Activated CD8-positive, alpha-beta memory T cell treated with anti-CD3 and anti-CD28 coated beads for 48 hours (primary cell): ENCODE measurements at places on chromosomes 11 and 22.

GRCh38 chr22:43909708-43910107, 13.9 kb upstream of the PNPLA3 start:
- DNase-seq = no peak

DNA sequence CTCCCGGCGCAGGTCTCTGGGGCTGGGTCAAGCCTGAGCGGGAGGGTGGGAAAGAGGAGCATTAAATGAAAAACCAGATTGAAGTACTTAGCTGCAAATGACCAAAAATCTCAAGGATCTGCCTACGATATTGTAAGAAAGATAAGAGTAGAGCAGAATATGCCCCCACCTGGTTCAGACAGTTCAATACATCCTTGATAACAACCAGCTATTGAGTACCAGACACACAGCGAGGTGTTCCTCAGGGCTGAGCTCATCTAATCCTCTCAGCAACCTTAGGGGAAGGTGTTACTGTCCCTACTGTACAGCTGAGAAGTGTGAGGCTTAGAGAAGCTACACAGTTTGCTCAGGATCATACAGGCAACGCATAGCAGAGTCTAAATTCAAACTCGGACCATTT, 27.4 kb upstream of the HMGXB4 start:
- no peak for DNase-seq

- no peak for DNase-seq
Observed at GRCh38 chr11:44565953-44566949, 788 bp downstream of the CD82 start.

DNA sequence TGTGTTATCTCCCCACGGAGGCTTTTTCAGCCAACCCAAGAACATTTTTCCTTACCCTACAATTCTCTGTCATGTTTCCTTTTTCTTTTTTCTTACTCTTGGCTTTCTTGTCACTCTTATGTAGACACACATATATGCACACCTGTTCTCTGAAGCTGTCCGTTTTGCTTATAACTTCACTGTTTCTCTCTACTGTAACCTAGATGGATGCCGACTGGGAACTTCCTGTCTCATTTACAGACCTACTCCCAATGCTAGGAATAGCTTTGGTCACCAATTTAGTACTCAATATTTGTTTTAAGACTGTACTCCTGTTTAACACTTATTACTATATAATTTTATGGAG, 9.9 kb upstream of the CASP12 start:
- no peak for DNase-seq

DNA sequence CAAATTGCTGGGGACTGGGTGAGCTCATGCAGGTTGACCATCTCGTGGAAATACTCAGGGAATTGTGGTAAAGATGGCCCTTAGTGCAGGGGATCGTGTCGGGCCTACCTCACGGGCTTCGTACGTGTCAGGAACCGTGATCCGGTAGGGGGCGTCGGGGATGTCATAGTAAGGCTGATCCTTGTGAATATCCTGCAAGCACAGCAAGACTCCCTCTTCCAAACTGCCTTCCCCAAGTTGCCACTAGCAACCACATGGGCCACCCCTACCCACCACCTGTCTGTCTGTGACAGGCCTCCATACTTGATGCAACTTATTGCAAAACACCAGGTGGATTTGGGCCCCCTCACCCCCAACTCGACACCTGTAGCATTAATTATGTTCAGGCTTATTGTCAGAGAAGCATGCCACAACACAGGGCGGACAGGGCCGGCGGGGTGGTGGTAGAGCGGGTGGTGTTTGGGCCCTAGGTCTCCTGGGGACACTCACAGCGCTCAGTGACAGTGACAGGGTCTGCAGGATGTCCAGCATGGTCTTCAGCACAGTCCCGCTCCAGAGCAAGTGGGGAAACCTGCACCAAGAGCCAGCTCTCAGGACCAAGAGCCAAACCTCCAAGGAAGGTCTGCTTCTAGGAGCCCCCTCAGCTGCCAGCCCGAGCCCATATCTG, 22.6 kb upstream of the SERPIND1 start:
- DNase-seq = no peak

GRCh38 chr11:122721964-122722266, 66.4 kb downstream of the UBASH3B start:
- DNase-seq = no peak

DNA sequence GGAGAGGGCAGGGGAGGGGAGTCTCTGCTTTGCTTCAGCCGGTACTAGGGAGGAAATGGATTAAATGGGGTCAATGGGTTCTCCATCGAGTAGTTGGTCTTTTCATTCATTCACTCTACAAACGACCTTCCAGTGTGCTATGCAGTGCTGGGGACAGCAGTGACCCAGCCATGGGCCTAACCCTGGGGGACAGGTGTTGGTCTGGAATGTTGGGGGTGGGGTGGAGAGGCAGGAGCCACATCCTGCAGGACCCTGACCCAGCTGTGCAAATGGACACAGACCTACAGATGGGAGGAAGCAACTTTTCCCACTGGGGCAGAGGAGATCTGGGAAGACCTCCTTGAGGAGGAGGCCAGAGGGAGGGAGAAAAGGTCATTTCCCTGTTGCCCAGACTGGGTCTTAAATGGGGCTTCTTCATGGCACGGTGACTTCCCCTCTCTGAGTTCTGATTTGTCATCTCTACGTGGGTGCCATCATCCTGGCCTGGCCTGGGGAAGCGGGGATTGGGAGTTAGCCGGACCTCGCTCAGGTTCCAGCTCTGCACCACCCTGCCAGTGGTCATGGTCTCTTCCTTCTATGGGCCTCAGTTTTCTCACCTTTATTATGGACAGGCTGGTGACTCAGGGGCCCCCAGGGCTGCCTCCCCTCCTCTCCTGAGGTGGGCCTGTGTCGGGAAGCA, 2.0 kb downstream of the CYTH4 start:
- no peak for DNase-seq

- DNase-seq = no peak
Observed at GRCh38 chr11:68956547-68957254, 24.1 kb downstream of the MRGPRD start.

- no peak for DNase-seq
Observed at GRCh38 chr11:20056109-20056949, 103.9 kb downstream of the DBX1 start.

DNA sequence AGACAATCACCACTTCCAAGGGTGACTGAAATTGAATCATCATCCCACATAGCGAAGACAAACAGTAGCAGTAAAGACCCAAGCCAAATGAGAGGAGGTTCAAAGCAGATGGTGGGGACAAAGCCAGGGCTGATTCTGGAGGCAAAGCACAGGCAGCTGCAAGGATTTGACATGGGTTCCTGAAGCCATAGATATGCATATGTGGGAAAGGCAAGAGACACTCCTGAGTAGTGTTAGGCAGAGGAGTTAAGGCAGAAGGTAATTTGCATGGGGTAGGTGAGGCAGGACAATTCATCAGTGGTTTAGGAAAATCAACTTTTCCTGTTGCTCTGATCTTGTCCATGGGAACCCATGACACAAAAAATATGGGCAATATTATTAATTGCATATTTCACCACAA, 462.8 kb downstream of the FAM181B start:
- DNase-seq = no peak

- peak; percentile 26 for DNase-seq
Observed at GRCh38 chr11:6357222-6357621, 33.1 kb upstream of the SMPD1 start.

DNA sequence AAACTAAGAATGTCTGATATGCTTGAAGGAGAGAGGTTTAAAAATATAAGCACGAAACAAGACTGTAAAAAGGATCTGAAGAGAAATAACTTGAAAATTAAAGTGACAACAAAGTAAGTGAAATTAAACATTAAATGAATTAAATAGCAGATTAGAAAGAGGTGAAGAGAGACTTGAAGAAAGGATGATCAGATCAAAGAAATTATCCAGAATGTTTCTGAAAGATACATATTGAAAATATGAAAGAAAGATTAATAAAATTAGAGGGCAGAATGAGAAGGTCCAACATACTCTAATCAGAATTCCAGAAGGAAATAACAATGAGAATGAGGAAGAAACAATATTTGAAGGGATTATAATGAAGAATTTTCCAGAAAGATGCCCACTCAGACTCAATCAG, 151.1 kb downstream of the FAM76B start:
- DNase-seq = no peak

GRCh38 chr11:116960930-116961329, 123.5 kb upstream of the APOA1 start:
- no peak for DNase-seq

- no peak for DNase-seq
Observed at GRCh38 chr11:74714904-74715303, 16.3 kb downstream of the CHRDL2 start.

GRCh38 chr11:33622186-33622585, 78.4 kb downstream of the C11orf91 start:
- DNase-seq = no peak

DNA sequence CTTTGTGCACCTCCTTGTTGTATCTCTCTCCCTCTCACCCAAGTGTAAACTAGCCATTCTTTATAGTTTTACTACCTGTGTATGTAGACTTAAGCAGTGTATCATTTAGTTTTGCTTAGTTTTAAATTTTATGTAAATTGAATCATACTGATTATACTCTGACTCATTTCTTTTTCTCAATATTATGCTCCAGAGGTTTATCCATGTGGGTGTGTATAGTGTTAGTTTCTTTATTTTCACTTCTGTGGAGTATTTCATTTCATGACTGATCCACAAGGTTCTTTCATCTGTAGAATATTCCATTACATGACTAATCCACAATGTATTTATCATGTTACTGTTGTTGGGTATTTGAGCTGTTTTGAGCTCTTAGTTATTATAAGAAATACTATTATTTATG, 62.0 kb downstream of the CCDC34 start:
- no peak for DNase-seq

DNA sequence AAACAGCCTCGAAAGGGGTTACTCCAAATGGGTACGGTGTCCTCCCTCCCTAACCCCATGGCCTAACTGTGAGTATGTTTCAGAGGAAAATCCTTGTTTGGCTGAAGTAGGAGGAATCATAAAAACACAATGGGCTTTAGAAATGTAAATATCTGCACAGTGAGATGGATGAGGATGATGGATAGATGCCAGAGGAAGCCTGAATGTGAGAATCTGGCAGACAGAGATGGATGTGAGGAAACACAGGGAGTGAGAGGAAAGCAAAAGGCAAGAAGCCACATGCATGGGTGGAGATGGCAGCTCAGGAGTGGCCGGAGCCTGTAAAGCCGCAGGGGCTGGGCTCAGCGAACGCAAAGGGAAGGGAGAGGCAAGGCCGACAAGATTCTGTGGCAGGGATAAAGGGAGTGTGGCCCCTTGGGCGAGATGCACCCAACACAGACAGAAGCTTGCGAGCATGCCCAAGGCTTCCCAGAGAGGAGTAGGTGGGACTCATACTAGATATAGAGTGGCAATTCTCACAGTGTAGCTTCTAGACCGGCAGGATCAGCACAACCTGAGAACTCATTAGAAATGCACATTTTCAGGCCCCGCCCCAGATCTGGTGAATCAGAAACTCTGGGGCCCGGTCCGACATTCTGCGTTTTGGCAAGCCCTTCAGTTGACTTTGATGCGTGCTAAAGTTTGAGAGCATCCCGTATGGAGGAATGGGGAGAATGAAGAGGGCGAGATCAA, 237.3 kb upstream of the CADM1 start:
- DNase-seq = no peak

- DNase-seq = no peak
Observed at GRCh38 chr11:96185220-96185768, 157.7 kb downstream of the MAML2 start.

DNA sequence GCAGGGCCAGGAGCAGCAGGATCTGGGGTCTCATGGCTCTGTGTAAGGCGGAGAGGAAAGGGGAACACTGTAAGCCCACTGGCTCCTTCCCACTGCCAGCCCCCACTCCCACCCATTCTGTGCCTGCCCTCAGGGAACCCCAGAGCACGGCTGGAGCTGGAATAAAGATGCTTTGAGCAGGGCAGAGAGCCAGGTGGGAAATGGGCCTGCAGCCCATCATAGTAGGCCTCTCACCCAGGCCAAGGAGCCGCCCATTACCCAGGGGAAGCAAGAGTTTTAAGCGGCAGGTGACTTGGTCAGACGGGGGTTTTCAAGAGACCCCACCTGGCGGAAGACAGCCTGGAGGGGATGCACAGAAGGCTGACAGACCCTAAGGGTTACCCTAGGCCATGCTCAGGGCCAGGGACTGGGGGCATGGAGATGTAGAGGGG, 4.6 kb downstream of the LRRC32 start:
- no peak for DNase-seq

DNA sequence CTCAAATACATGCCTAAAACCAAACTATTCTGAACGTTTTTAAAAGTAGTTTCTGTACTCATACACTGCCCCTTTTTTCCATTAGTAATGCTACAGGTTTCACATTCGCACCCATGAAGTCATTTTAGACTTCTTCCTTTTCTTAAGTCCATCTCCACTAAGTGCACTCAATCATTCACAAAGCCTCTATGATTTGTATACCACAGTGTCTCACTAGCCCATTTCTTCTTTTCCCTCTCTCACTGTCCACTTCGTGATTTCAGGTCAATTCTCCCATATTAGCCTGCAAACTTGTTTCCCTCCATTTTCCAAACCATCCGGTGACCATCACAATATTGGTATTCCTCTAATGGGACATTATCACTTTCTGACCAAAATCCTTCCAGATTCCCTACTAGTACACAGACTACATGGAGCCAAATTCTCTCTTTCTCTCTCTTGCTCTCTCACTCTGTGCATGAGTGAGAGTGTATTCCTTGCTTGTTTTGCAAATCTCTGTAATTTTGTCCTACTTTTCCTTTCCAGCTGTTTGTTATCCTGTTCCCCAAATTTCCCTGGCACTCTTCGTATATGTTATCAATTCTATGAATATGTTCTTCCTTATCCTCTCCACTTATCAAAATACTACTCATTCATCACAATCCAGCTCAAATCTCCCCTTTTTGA, 3.4 kb upstream of the ZC3H12C start:
- no peak for DNase-seq

DNA sequence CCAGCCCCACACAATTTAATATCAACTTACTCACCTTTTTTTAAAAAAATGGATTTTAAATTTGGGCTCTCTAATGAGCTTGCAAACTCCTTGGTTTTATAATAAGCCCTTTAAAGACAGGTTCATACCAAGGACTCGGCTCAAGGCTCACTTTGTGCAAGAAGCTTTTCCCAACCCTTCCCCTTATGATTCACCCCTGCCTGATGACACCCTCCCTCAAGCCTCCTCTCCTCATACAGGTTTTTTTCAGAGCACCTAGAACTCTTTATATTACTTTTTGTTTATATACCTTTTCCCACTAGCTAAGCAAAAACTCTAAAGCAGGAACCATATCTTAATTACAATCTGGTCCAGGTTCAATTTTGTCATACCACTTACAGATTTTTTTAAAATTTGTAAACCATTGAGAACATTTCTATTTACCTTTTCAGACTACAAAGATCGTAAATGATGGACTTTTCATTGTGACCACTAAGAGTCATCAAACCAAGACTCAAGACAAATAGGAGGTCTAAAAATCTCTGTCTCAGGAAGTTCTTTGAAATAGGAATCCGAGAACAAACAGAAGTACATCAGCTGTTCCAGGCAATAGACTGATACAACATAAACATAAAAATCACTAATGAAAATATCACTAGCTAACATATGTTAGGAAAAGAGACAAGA, 13.1 kb upstream of the EXPH5 start:
- no peak for DNase-seq

- DNase-seq = no peak
Observed at GRCh38 chr11:111723595-111723994, 42.6 kb downstream of the PPP2R1B start.

- DNase-seq = no peak
Observed at GRCh38 chr22:26172389-26172990, 3.2 kb downstream of the SEZ6L start.
